ENCODE measurements at places on chromosomes 11 and 22. TPM values are rescaled to one million over a fixed set of nuclear protein-coding genes. Genes with fewer than 3 reads are reported as not detected.

Gene P2RY2
- 3.7 TPM for total RNA-seq

GRCh38 chr11:86440305-86440716 is 65.6 kb downstream of the CCDC81 start:
- no peaks in the 10 kb centered on the region for H3K4me1 ChIP-seq
- no peak overlapping the region for H3K4me3 ChIP-seq
- no peak for DNase-seq
- no peak overlapping the region for H3K27ac ChIP-seq
- H3K36me3 ChIP-seq = no peaks in the 10 kb centered on the region

DNA sequence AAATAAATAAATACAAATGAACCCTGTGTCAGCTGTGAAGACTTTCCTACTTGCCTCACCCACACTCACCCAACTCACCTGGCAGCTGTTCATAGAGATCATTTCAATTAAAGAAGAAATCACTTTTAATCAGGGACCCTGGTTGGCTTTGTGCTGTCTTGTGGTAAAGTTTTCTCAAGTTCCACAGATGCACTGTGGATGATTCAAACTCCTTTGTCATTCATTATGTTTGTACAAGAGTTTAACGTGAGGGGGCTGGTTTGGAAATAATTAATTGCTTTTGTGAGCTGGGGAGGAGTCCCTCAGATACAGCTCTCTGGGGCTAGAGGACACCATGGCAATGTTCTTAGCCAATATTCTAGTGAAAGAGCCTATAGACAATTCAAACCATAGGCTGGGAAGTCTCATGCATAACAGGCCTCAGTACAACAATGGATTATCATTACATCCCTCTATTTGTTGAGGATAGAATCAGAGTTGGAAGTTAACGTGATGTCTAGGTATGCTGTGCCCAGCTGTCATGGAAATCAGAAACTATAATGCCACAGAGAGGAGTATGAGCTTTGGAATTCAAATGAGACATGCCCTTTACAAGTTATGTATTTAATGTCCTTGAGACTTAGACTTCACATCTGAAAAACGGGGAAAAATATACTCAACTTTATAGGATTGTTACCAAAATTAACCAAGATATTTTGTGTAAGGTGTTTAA is 698.5 kb downstream of the KCNA4 start:
- no peaks in the 10 kb centered on the region for H3K36me3 ChIP-seq
- H3K4me3 ChIP-seq = no peak overlapping the region
- H3K4me1 ChIP-seq = peaks cover 18% of the 10 kb centered on the region
- no peaks in the 10 kb centered on the region for H3K27me3 ChIP-seq
- no peak for DNase-seq

DNA sequence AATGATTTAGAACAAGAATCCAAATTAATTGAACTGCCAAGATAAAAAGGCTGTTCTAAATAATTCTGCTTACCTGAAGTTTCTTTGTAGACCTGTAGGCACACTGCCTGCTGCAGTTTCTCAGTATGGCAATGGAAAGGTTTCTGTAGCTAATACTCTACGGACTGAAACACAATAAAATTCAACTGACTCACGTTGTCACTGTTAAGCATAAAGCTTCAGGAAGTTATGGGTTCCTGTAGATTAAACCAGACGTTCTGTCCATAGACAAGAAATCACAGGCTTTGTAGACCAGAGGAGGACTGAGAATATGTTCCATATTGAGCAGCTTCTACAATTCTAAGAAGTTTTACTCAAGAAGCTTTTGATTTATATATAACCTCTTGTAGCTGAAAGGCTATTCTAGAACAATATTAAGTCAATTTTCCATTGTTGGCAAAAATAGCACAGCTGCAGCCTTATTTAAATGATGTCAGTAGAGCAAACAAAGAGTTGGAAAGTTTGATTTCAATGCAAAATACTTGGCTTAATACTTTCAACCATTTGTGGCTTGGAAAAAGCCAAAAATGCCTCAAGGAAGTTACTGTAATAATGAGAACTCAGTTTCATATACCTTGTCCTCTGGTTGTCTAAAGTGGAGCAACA is at the start of gene GLYATL2:
Gene GLYATL2 (minus strand): TSS at position 344 of the 645 bp plus-strand sequence. CDS start 5,092 bp downstream, outside the sequence.
- H3K4me3 ChIP-seq = no peak within 1 kb of the TSS
- no peaks in the 10 kb centered on the region for H3K4me1 ChIP-seq
- no peak within 1 kb of the TSS for H3K27ac ChIP-seq
- DNase-seq = no peak

DNA sequence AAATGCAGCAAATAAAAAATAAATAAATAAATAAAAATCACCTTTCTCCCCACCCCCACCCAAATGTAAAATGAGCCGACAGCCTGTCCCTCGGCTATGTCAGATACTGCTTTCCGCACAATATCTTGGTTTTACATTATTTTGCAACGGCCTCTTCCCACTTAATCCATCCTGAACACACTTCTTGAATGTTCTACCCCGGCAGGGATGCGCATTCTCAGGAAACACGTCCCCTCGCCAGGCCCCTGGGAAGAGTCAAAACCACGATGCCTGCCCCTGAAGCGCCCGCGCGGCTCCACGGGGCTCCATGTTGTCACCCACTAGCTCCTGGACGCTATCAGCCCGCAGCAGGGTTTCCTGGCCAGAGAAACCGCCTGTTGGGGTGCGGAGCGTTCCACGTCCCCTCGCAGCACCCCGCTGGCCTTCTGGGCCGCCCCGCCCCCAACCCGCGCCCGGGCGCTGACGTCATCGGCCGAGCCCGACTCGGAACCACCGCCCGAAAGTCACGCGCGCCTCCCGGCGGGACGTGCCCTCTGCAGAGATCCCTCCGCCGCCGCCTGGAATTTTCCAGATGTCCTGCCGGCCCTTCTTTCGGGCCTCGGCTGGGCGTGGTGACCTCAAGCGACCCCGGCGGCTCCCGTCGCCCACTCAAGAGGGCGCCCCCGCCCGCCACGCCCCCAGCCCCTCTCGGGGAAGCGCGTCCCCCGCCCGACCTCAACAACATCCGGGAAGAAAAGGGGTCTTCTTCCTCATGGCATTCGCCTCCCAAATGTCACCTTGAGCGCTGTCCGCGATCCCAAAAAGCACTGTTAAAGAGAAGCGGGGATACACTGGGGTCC is 585 bp upstream of the NEAT1 start:
- peak overlapping the region; percentile 73 for H3K4me3 ChIP-seq
- H3K4me1 ChIP-seq = peaks cover 18% of the 10 kb centered on the region
- H3K27me3 ChIP-seq = no peaks in the 10 kb centered on the region
- no peaks in the 10 kb centered on the region for H3K36me3 ChIP-seq
- DNase-seq = peak; percentile 99
- peak overlapping the region; percentile 100 for H3K27ac ChIP-seq

Measured in liver (tissue), 10 donors.